Inflammatory macrophage treated with lipopolysaccharide for 4 hours (primary cell): ENCODE measurements at places on chromosomes 13 and 19.

DNA sequence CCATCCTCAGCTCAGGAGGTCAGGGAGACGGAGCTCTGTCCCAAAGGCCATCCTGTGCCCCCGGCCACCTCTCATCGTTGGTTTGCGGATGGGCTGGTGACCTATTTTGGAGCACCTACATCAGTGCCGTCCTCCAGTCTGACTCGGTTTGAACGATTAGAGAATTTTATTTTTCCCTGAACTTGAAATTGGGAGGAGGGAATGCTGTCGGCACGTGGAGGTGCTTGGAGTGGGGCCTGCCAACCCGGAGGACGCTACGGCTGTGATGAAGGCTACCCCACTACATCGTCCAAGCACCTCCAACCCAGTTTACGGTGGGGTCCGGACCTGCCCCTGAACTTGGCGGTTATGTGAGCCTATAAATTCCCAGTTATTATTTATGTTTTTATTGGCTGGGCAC lies 3.0 kb upstream of the ZNF554 start:
- no peak for DNase-seq

DNA sequence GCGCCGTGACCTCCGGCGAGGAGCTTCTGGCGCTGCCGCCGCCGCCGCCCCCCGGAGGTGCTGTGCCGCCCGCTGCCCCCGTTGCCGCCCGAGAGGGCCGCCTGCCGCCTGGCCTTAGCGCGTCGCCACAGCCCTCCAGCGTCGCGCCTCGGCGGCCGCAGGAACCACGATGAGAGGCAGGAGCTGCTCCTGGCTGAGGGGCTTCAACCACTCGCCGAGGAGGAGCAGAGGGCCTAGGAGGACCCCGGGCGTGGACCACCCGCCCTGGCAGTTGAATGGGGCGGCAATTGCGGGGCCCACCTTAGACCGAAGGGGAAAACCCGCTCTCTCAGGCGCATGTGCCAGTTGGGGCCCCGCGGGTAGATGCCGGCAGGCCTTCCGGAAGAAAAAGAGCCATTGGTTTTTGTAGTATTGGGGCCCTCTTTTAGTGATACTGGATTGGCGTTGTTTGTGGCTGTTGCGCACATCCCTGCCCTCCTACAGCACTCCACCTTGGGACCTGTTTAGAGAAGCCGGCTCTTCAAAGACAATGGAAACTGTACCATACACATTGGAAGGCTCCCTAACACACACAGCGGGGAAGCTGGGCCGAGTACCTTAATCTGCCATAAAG lies 4.8 kb downstream of the PDX1 start:
- no peak for DNase-seq

DNA sequence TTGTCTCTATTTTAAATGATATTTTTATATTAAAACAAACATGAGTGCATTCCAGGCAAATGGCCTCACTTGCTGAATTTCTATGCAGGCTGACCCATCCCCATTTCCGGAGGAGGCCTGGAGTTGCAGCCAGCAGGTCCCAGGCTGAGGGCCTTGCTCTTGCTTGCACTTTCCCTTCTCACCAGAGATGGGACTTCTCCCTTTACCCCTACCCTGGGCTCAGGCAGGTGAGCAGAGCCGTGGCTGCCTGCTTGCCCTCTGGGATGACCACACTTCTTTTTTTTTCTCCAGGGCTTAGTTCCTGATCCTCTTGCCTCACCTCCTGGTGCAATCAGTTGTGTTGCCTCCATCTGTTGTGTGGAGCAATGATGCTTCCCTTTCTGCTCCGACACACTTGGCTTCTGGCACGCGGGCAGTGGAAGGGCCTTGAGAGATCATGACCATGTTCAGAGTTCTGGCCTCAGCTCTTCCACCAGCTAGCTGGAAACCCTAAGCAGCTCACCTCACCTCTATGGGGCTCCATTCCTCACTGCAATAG lies 11.1 kb upstream of the OLFM4 start:
- peak; percentile 6 for DNase-seq

DNA sequence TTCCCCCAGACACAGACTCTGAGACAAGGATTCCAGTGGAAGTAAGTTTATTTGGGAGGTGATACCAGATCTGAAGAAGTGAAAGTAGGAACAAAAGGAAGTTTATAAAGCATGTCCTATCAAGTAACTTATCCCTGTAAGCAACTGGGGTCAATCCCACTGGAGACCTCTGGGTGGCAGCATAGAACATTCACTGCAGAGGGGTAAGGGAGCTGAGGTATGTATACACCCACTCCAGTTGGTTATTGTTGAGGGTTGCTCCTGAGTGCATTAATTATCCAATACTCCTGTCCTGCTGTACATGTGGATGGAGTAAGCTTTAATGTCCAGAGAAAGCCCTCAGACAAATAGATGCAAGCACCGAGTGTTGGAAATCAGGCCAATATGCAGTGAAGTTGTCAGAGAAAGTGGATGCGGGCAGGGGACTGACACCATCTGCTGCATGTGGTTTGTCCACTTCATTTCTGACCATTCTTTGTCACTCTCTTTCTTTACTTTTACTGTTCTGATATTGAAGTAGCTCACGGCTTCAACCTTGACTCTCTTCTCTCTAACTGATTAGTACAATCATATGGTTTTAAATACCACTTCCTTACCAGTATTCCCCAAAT lies 46.7 kb downstream of the NOTCH3 start:
- DNase-seq = peak; percentile 66

DNA sequence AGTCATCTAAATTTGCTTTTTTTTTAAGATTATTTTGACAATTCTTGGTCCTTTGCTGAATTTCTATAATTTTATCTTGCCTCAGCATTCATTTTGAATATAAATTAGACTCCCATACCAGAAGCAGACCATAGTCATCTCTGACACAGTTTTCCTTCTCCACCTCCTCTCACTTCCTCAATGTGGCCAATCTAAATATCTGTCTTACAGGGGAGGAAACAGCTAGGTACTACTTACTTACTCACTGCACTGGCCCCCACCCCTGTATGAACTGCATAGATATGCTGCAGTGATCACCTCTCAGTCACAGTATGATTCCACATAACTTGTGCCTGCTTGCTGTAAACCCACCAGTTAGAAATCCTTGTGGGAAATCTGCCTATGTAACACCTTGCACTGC lies 665.6 kb downstream of the FGF9 start:
- DNase-seq = no peak

DNA sequence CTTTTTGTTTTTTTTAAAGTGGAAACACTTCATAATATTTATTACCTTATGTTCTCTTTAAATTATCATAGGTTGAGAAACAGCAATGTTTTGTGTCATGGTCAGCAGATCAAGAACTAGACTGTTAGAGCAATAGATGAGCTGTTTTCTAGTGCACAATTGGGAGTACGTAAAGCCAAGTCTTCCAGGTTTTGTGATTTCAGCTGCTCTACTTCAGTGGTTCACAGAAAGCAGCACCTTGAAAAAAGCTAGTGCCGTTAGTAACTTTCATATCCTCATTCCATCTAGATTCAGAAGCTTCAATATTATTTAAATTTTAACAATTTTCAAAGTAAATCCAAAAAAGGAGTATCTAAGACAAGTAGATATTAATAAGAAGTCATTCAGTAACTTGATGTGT lies 1.9 kb downstream of the GPR18 start:
- no peak for DNase-seq

GRCh38 chr19:50563597-50563996 lies 4.6 kb downstream of the LRRC4B start:
- DNase-seq = no peak

GRCh38 chr13:91740756-91741155 lies 342.3 kb downstream of the GPC5 start:
- no peak for DNase-seq

DNA sequence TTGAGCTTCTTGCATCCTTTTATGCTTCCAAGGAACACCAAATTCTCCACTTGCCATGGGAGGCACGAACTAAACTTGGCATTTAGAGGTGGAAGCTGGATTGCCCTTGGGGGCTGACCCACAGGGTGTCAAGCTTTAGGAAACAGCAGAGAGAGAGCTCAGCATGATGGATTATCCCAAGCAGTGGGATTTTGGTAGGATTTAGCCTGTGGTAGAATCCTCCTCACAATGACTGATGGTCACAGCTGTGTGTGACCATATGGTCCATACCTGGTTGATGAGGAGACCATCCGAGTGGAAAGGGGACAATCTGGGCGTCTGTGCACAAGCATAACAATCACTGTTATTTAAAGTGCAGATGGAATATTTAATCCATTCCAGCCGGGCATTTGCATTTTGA lies 40.1 kb upstream of the PSG9 start:
- DNase-seq = no peak

GRCh38 chr13:62302341-62302740 lies 886.7 kb upstream of the PCDH20 start:
- no peak for DNase-seq
